Left ventricle myocardium superior (tissue), 1 donor: ENCODE measurements at places on chromosomes 11 and 22. TPM values are rescaled to one million over a fixed set of nuclear protein-coding genes. Genes with fewer than 3 reads are reported as not detected.

MRPL21 gene
- 106 TPM for total RNA-seq

RGL4 gene
- not detected for total RNA-seq

OR2AG1 gene
- not detected for total RNA-seq

DNA sequence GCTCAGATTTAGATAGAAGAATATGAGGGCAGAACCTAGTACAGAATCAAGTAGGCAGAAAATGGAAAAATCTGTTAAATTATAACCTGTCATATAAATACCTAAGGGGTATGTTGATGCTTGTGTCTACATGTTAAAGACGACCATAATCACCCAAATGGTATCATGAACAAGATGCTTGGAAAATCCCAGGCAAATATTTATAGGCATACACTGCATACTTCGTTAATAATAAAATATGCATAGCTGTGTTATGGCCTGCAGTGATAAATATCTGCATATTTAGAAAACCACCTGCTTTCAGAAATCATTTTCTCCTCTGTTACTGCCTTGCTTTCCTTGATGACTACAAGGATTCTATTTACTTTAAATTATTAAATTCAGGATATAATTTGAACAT lies 18.9 kb upstream of the DDX10 start:
- no peak for DNase-seq

- no peak for DNase-seq
Measured at GRCh38 chr11:125807909-125808308, 20.0 kb downstream of the PATE3 start.

- no peak for DNase-seq
Measured at GRCh38 chr22:38718414-38718813, 12.7 kb downstream of the GTPBP1 start.

DNA sequence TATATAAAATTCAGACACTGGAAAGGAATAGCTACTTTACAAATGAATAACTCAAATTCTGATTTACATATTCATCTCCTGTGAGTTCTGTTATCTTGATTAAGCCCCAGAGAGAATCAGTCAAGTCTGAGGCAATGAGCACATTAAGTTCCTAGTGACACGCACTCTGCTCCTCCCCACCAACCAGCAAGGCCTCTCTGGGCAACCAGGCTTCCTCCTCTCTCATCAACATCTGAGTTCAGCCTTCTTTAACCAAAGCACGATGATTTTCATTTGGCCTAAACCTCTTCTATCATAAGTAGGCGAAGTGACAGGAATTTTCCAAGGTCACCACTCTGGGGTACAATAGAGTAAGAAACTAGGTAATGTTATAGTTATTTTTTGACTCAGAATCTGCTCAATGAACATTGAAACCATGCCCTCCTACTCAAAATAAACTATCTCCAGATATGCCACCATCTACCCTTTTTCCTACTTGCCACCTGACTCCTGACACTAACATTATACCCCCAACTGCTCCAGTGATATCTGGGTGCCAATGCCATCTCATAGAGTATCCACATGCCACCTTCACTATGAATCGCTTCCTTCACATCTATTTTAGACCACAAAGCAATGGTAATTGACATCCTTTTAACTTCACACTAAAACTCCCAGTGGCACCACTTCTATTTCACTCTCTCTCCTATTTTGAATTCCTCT lies 114.8 kb downstream of the FAM76B start:
- no peak for DNase-seq

GRCh38 chr22:17258015-17258787 lies 39.0 kb upstream of the ADA2 start:
- DNase-seq = peak; percentile 70
